ENCODE measurements at places on chromosomes 7 and 10.

DNA sequence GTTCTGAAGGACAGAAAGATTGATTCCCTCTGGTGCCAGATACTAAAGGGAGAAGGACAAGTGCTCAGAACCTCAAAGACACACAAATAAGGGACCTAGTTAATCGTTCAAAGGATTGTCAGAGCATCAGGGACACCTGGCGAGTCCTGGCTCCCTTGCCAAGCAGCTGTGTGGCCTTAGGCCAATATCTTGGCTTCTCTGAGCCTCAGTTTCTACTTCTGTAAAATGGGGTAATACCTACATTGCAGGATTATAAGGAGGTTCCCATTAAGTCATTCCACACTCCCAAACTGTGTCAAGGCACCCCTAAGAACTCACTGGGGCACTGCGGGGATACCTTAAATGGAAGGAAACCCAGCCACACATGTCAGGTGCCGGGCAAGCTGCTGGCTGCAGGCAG lies 29.4 kb downstream of the DRGX start:
- no peak for DNase-seq

GRCh38 chr10:113720386-113720785 lies 31.1 kb upstream of the PLEKHS1 start:
- no peak for DNase-seq

DNA sequence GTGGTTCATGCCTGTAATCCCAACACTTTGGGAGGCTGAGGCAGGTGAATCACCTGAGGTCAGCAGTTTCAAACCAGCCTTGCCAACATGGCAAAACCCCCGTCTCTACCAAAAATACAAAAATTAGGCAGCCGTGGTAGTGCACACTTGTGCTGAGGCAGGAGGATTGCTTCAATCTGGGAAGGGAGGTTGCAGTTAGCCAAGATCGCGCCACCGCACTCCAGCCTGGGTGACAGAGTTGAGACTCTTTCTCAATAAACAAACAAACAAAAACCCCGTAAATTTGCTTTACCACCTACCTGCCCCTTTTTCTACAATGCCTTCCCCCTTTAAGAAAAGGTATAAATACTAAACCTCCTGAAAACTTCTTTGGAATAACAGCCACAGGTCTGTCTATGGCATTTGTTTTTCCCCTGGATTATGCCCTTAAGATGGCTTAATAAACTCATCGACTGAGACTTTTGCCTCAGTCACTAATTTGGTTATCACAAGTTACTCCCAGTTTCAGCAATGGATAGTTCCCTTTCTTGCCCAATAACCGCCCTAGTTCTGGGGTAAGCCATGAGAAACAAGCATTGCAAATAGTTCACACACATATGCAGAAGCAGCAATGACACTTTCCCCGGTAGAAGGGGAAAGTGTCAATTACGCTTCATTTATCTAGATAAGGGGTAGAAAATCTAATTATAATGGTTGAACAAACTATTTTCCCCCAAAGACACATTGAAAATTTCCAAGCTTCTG lies 52.8 kb upstream of the SVIL start:
- DNase-seq: no peak

DNA sequence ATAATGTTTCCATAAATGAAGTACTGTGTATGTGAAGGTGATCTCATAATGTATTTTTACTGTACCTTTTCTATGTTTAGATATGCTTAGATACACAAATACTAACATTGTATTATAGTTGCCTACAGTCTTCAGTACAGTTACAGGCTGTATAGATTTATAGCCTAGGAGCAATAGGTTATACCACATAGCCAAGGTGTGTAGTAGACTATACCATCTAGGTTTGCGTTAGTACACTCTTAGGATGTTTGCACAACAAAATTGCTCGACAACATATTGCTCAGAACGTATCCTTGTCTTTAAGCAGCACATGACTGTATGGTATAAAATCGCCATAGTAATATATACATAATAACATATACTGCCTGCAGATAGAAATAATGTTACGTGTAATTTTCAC lies 42.9 kb downstream of the WAC start:
- DNase-seq: no peak

DNA sequence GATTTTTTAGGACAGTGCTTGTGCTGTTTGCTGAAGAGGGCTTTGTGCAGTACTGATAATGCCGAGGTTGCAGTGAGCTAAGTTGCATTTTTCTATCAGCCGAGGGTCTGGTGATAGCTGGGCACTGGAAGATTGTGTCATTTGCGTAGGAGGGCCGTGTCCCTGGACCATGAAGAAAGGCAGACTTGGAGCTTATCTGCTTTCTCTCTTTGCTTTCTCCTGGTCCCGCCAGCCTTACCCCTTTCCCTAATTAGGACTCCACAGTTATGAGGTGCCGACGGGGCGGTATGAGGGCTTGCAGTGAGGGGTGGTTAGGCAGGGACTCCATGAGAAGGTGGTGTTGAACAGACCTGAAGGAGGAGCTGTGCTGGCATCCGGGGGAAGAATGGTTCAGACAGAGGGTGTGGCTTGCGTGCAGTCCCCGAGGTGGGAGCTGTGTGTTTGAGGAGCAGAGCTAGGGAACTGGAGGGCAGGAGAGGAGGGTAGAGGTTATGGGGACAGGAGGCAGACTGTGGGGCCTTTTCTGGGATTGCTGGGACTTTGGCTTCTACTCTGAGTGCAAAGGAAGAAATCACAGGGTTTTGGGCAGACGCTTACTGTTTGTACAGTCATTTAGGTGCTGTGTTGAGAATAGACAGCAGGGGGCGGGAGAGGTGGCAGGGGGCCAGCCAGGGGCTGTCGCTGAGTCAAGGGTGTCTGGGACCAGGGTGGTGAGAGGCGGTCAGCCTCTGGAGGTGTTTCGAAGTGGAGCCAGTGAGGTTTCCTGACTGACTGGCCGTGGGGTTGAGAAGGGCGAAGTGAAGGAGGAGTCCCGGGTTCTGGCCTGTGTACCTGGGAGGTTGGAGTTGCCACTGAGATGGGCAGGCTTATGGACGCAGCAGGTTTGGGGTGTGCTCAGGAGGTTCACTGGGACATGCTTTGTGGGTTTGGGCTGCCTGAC lies 43.4 kb downstream of the PRF1 start:
- DNase-seq: peak; percentile 46

DNA sequence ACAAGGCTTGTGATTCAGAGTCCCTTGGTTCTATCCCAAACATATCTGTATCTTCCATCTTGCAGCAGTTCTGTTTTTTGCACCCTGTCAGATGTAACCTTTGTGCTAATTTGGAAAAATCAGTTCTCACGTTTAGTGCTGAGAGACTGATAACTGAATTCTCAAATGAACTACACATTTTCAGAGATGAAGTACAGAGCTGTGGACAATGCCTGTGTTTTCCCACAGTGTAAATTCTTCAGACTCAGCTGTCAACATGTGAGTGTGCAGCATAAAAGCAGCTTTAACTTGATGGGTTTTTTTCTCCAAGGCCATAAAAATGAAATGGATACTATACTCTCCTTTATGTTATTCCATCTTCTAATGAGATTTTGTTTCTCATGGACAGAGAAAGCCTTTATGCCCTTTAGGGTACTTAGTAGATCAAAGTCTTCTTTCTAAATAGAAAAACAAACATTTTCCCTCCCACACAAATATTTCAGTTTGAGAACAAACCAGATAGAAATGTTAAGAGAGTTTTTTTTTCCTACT lies 150.9 kb downstream of the SEMA3A start:
- no peak for DNase-seq

DNA sequence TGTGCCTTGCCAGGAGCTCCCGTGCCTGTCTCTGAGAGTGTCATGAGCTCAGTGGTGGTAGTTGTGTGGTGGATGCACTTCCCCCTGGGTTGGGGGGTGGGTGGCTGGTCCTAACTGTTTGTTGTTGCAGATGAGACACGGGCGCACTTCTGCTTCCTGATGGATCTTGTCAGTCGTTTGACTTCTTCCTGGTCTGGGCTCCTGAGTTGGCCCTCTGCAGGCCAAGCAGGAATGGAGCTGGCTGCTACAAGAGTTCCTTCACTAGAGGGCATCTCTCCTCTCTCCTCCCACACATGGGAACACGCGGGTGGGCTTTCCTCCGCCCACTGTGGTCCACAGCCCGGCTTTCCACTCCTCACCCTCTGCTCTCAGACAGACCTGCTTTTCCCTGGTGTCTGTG lies 82.0 kb downstream of the BMS1 start:
- no peak for DNase-seq

- no peak for DNase-seq
Measured at GRCh38 chr10:74011017-74011416, 13.1 kb downstream of the VCL start.

DNA sequence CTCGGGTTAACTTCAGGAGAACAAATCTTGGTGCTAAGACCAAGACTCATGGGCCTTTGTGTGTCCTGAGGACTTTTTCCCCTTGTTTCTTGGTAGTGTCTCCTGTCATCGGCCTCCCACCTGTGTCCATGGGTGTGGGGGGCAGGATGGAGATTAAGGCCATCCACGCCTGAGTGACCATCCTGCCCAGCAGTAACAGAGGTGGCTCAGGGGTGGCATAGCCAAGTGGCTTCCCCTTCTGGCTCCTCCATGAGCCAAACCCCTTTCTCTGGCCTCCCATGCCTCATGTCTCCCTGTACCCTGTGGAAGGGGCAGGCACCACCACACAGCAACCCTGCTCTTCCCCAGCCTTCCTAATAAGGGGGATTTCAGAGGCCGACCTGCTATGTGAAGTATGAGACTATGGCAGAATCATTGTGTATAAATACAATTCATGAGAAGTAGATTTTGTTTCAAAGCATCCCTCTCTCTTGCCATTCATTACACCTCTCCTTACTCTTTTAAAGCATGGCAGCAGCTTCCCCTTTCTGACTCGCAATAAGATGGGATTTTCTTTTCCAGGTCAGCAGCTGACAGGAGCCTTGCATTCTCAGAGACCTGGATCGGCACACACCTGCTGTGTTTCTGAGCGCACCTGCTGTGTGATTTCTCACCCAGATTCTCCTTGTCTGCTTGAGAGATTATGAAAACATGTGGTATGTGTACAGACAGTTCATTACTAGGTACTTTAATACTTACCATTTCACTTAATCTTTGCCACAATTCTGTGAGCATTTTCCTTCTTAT lies 102.5 kb downstream of the XPNPEP1 start:
- DNase-seq: no peak

DNA sequence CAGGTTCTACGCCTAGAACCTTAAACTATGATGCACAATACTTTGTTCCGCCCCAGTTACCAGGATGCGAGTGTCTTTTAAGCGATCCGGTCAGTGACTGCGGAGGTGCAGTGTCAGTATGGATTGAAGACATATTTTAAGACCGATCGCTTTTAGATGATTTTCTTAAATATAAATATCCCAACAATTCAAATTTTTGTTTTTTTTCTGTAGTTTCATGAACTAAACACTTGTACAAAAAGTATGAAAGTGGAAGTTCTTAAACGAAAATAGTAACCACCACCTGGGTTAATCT lies 835 bp downstream of the COMMD3 start:
- DNase-seq: no peak

- no peak for DNase-seq
Measured at GRCh38 chr7:73844848-73845460, 2.6 kb upstream of the METTL27 start.

DNA sequence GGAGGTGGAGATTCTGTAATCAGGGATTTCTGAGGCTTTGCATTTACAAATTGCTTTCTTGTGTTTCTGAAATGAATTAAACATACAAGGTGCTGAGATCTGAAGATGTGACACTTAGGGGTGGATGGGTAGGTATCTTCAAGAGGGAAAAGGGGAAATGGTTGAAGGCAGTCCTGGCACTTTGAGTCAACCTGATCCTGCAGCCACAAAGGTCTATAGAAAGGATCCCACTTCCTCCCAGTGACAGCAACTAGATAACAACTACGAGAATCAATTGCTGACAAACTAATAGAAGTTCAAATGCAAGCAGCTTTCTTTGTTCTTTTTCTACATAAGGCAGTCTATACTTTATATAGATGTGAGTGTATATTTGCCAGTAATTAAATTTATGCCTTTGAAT lies 553.3 kb downstream of the MDFIC start:
- DNase-seq: no peak

DNA sequence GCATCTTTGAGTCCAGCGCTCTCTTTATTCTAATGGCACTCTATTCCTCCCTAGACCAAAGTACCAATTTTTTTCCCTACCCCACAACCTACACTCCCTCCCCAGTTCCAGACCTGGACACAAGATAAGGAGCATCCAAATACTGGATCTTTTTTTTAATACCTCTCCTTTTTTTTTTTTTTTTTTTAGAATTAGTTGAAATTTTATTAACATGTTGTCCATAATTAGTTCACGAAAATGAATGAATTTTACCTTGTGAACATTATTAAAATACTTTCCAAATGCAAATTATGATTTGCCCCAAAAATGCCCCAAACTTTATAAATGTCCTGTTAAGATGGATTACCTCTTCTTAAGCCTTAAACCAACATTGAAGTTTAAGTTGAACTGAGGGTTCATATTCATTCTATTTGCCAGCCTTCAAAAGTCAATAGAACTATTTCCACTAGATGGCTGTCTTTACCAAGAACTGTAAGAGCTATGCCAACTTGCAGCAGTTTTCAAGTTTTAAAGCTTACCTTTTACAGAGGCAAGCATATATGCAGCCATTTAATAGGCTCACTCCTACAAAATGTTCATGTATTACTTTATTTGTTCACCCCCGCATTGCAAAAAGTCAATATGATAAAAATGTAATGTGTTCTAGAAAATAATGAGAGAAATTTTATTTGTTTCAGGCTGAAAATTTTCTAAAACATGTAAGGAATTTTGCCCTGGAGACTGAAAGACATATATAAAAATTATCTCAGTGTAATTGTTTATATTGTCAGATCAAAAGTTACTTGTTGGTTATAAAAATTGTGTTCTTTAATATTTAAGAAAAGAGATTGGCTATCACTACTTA lies 39.7 kb upstream of the TNKS2 start:
- DNase-seq: no peak

GRCh38 chr10:33669904-33670303 lies 335.4 kb upstream of the NRP1 start:
- no peak for DNase-seq

DNA sequence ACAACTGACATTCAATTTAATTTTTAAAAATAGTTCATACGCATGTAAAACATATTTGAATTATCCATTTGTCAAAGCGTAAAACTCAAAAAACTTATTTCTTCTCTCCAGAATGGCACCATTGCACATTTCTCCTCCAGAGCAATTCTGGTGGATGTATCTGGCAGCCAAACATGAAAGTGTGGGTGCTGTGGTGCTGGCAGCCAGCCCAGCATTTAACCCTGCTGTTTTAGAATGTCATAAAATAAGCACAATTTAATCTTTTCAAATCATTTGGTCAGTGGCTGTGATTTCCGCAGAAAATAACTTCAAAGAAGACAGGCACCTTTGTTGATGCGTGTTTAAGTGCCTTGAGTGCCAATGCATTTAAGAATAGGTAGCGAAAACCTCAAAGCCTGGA lies 302.7 kb upstream of the MEOX2 start:
- no peak for DNase-seq

- no peak for DNase-seq
Measured at GRCh38 chr7:141294143-141294829, 220.4 kb downstream of the TMEM178B start.

- no peak for DNase-seq
Measured at GRCh38 chr7:134512271-134512670, 15.1 kb upstream of the AKR1B10 start.

GRCh38 chr7:115088893-115089292 lies 167.0 kb downstream of the MDFIC start:
- DNase-seq: no peak

GRCh38 chr7:94249631-94250030 lies 145.1 kb upstream of the COL1A2 start:
- no peak for DNase-seq

- no peak for DNase-seq
Measured at GRCh38 chr10:72459301-72459700, 104.6 kb upstream of the DNAJB12 start.

- DNase-seq: no peak
Measured at GRCh38 chr10:52599551-52600200, 172.9 kb downstream of the MBL2 start.

Data from activated effector memory CD4-positive, alpha-beta T cell treated with Interleukin-2 at 50 U/mL for 16 hours (primary cell).